AG08395 (cell line): ENCODE measurements at places on chromosomes 5 and 9.

DNA sequence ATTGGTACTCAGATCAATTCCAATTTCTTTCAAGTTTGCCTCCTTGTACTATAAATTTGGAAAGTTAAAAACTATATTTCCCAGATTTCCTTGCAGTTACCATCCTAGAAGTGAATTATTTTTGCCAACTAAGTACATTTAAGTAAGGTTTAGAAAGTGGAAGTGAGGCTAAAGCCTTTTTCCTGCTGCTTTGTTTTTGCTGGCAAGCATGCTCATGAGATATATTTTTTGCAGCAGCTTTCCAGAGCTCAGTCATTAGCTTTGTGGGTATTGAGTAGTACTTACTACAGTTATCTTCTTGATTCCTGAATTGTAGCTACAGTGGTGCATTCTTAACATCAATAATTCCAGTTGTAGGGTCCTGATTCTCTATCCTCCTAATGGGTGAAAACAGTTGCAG, 3.5 kb upstream of the BTF3 start:
- DNase-seq = no peak

GRCh38 chr5:120367896-120368634, 96.0 kb upstream of the PRR16 start:
- DNase-seq = no peak

DNA sequence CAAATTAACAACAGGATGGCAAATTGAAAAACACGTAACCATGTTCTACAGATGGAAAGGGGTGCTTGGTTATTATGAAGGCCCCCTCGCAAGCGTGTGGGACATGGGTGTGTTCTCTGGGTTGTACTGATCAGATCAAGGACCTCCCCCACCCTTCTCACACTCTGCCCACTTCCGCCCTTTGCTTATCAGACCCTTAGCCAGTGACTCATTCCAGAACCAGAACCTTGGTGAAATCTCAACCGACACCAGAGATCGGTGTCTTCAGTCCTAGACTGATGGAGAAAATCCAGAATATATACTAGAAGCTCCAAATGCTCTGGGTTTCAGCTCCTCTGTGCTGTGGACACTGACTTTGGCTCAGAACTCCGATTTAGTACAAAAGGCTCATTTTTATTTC, 64.9 kb downstream of the PTTG1 start:
- DNase-seq = no peak

GRCh38 chr9:82443312-82443711, 454.7 kb downstream of the SPATA31D1 start:
- no peak for DNase-seq

- DNase-seq = no peak
Observed at GRCh38 chr9:99002706-99003105, 59.0 kb downstream of the COL15A1 start.

- no peak for DNase-seq
Observed at GRCh38 chr5:98573834-98574320, 199.6 kb upstream of the RGMB start.
